ENCODE measurements at places on chromosomes 12 and 14.

GRCh38 chr14:23306412-23307145 lies at the start of gene BCL2L2:
BCL2L2 (plus strand) TSS chr14:23306833; CDS start chr14:23307768, 935 bp downstream.
- peak; percentile 55 for DNase-seq

DNA sequence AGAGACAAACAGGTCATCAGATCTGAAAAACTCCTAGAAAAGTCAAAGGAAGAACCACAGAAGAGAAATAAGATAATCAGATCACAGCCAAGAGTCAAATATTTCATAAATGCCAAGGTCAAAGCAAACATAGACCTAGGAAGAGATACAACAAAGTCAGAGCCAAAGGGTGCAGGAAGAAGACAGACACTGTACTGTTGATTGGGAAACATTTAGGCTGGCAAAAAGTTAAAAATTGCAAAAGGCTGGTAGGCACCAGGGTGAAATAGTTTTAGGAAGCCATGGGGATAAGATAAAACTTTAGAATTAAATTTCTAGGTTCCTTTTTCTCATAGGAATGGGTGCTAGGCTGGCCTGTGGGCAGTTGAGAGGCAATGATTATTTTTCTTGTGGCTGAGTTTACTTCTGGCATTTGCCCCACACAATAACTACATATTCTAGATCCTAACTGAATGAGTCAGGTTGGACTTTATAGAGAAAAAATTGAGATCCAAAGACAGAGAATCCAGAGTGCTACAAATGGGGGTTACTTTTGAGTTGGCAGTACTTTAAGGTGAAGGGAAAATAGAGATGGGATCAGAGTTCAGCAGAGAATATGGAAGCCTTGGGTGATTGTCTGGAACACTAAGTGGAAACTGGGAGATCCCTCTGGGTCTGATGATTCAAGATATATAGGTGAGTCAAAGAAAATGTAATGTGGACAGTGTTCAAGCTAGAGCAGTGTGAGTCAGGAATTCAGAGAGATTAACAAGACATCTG lies 215.5 kb downstream of the C12orf50 start:
- DNase-seq = no peak

DNA sequence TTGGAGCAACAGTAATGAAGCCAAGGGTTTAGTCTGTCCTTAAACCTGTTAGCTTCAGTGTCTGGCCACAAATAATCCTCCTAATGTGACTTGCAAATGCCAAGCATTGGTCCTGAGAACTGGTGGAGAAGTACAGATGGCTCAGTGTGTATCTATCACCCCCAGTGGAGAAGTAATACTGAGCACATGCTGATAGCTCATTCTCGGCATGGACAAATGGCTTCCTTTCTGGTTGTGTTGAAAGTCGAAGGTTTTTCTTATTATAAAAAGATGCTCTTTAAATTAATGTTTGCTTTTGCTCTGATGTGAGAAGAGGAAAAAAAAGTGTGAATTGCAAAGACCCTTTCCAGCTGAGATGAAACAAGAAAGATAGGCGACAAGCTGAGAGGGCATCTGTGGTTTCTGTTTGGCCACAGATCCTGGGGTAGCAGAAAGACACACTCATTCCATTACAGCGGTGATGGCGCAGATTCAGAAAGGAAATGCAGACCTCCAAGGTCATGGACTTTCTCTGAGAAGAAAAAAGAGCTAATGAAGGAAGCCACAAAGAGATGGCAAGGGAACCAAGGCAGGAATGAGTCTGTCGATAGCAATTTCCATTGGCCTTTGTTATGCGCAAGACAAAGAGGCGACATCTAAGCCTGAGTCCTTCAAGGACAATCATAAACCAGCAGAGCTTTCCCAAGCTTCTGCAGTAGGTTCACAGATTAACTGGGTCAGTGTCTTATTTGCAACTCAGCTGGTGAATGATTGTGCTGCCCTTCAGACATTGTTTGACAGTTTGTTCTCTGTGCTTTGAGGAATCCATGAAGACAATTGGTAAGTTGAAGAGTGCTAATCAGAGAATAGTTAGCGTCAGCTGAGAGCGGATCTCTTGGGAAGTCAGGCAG lies 155.5 kb upstream of the RGS6 start:
- no peak for DNase-seq

DNA sequence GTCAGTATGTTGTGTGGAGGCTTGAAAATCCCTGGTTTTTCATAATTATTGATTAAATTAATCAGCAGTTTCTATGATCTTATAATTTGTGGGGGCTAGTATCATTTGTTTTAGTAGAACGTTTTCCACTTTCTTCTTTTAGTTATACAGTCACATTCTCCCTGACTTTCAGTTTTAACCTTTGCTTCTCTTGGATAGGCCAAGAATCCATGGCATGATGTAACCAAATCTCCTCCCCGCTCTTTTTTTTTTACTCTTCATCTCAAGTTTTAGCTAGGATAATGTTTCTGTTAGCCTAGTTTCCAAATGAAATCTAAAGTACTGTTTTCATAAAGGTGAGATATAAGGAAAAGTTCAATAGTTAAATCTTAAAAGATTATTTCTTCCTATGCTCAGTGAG lies 106.5 kb downstream of the TMEM117 start:
- no peak for DNase-seq

GRCh38 chr12:25135531-25136154 lies 59.3 kb downstream of the DNAI7 start:
- no peak for DNase-seq

DNA sequence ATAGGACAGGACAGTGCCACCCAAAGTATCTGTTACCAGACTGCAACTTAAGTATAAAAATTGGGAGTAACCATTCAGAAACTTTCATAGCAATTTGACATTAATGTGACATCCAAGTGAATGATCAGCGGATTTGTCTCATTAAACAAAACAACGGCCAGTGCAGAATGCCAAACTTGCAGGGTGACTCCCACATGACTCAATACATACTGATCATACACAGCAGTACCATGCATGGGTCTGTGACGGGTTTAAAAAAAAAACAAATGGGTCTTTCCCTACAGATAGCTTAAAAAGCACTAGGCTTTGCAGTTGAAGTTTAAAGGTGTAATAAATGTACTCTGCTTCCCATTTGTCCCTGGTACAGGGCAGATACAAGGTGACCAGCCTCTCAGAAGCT lies 116.6 kb downstream of the SLC35F4 start:
- no peak for DNase-seq

- no peak for DNase-seq
Measured at GRCh38 chr14:20376071-20376588, 32.7 kb downstream of the PARP2 start.

- no peak for DNase-seq
Measured at GRCh38 chr14:43359317-43359716, 1147.8 kb downstream of the FSCB start.

DNA sequence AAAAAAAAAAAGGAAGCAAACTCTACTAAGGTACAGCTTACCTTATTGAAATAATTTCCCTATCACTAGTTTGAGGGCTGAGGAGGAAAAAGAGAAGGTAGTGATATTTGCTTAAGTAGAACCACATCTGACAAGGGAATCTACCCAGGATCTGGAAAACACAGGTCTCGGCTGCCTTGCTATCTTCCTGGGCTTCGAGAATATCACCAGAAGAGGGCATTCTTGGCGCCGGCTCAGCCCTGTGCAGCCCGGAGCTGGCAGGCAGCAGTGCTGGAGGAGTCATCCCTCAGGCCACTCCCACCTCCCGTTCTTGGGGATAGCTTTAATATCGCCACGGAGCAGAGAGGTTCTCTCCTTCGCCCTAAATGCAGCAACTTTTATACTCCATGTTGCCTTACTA lies 1181.2 kb downstream of the VRK1 start:
- no peak for DNase-seq

- no peak for DNase-seq
Measured at GRCh38 chr12:115337693-115338543, 653.9 kb upstream of the TBX3 start.

DNA sequence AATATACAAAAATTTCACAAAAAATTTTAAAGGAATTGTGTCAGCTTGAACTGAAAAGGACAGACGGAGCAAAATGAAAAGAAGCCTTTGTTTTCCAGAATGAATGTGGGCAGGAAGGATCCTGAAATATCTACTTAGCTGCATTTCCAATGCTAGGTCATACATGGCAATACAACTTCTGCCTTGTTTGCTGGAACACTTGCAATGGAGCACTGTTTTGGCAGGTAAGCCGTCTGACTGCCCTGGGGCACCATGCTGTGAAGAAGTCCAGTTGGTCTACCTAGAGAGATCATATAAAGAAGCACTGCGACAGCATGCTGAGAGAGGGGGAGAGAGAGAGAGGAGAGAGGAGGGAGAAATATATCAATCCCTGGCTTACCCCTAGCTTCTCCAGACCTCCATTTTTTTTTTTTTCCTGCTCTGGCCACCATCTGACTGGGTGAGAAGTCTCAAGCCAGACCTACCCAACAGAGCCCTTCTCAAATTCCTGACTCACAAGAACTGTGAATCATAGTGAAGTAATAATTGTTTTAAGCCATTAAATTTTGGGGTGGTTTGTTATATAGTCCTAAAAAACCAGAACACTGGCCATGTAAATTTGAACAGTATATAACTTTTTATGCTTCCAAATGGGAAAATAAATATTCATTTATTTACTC lies 97.1 kb upstream of the PRICKLE1 start:
- no peak for DNase-seq

DNA sequence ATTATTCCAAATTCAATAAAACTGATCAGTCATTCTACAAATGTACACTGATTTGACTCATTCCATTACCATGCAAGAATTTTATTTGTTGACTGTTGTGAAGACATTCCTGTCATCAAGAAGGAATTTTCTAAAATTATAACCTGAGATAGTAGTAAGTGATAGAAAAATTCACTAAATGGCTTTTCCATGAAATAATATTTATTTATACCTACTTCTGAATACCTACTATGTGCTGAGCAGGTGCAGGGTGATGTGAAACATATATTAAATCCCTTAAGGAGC lies 841.7 kb downstream of the NRXN3 start:
- no peak for DNase-seq

- no peak for DNase-seq
Measured at GRCh38 chr12:94706250-94706661, 55.9 kb upstream of the TMCC3 start.

GRCh38 chr12:49666176-49666575 lies 41.0 kb downstream of the FMNL3 start:
- no peak for DNase-seq

- no peak for DNase-seq
Measured at GRCh38 chr12:26034371-26035142, 76.1 kb downstream of the RASSF8 start.

- no peak for DNase-seq
Measured at GRCh38 chr14:36751920-36752319, 90.3 kb downstream of the PAX9 start.

GRCh38 chr12:5478081-5478706 lies 46.3 kb downstream of the NTF3 start:
- DNase-seq = no peak

- no peak for DNase-seq
Measured at GRCh38 chr14:33814010-33814409, 136.9 kb downstream of the EGLN3 start.

- no peak for DNase-seq
Measured at GRCh38 chr12:64007853-64008252, 163.4 kb downstream of the SRGAP1 start.

DNA sequence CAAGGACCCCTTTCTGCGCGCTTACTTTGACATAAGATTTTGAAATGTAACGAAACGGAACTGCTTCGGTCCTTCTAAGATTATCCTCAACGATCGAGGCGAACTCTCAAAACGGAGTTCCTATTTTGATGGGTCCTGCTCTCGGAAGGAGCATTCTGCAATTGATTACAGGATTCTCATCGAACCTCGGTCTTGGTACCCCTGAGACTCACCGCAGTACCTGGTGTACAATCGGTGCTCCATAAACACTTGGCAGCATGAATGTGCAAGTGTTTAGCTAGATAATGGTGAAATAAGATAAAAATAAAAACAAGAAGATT lies 530 bp upstream of the NEMF start:
- DNase-seq = no peak

GRCh38 chr12:107393043-107393717 lies 292.4 kb upstream of the PWP1 start:
- DNase-seq = no peak

- DNase-seq = no peak
Measured at GRCh38 chr12:132285991-132286681, 43.3 kb downstream of the GALNT9 start.

DNA sequence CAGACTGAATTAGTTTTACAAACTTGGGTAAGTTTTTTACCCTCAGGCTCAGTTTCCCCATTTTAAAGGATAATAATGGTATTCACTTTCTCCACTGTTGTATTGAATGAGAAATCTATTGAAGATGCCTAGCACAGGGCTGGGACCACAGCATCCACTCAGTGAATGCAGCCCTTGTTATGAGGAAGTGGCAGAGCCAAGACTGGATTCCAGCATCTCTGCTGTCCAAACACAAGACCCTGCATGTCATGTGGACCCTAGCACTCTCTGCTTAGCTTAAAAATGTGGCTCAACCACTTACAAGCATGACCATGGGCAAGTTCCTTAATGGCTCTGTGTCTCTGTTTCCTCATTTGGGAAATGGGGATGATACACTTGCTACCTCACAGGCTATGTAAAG lies 24.1 kb upstream of the TRIM9 start:
- DNase-seq = no peak

DNA sequence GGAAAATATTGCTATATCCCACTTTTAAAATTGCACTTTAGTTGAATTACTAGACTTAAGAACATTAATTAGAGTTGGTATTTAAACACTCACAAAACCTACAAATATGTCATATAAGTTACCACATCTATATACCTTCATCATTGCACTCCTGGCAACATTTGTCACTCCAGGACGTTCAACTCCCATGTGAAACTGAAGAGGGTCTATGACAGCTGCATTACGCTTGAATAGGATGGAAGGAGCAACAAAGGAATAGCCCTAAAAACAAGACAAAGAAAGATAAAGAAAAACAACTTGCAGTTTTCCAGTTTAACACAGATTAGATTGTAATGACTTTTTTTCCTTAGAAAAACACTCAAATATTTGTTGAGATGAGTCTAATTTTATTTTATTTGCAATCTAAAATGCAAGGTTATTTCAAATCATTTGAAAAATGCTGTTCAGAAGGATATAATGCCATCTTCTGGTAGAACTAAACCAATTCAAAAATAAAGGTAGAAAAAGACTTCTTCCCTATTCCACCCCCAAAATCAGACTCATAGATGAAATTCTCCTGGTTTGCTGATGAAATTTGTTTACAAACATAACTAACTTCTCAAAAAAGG lies 84.3 kb upstream of the TTC7B start:
- no peak for DNase-seq

- no peak for DNase-seq
Measured at GRCh38 chr14:44626423-44626822, 119.3 kb upstream of the FSCB start.

- DNase-seq = no peak
Measured at GRCh38 chr12:132471011-132471857, 18.7 kb upstream of the FBRSL1 start.

DNA sequence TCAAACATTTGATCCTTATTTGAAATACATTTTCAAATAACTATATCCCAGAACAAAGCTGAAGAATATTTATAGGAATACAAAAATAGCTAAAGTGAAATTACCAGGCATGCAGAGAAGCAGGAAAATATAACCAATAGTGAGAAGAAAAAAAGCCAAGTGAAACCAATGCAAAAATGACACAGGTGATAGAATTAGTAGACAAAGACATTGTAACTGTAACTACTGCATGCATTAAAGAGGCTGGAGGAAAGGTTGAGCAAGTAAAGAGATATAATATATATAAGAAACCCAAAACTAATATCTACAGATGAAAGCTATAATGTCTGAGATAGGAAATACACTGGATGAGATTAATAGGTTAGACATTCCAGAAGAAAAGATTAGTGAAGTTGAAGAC lies 49.2 kb upstream of the PRPF39 start:
- no peak for DNase-seq

GRCh38 chr12:48988030-48988649 lies 10.0 kb downstream of the WNT1 start:
- peak; percentile 88 for DNase-seq

GRCh38 chr12:124675881-124676713 lies 108.7 kb upstream of the NCOR2 start:
- no peak for DNase-seq
